ENCODE measurements at places on chromosomes 1 and 21.

DNA sequence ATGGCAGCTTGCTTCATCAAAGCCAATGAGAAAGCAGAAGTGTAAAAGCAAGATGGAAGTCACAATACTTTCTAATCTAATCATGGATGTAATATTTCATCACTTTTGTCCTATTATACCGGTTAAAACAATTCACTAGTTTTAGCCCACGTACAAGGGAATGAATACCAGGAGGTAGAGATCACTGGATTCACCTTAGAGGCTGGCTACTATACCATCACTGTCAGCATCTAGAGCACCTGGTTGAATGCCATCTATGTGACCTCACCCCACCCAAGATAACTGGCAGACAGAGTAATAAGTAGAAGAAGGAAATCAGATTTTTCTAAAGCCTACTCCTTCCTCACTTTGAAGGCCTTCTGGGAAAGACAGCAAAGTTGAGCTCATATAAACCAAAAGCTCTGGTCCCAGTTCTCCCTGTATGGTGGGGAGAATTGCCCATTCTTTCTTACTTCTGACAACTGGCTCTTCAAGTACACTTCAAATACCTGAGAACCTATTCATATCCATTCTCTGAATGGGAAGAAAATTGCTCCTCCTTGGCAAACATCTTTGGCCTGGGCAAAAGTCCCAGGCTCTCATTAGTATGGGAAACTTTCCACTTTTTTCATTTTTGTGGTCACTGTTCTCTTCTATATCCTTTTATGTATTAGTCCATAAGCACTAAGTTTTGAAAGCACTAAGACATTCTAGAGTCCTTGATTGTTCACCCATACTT lies 24.8 kb downstream of the HSD3B1 start:
- no peak for DNase-seq

GRCh38 chr1:90339811-90340210 lies 344.9 kb downstream of the ZNF326 start:
- DNase-seq, result no peak

- no peak for DNase-seq
Observed at GRCh38 chr21:33278721-33279120, 12.6 kb downstream of the IL10RB start.

DNA sequence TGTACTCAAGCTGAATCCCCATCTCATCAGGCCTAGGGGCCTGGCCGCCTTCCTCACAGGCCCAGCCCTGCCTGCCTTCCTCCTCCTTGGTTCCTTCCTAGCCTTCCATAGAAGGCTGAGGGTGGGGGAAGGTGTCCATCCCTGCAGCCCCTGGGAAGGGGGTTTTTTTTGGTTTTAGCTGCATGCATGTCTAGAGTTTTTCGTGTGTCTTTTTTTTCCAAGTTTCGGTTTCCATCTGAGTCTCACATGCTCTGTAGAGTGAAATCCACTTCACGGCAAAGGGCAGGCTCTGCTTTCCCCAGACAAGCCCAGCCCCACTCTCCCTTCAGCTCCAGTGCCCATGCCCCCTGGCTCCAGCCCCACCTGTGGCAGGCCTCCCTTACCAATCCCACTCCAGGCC lies 32.1 kb downstream of the GRHL3 start:
- no peak for DNase-seq

DNA sequence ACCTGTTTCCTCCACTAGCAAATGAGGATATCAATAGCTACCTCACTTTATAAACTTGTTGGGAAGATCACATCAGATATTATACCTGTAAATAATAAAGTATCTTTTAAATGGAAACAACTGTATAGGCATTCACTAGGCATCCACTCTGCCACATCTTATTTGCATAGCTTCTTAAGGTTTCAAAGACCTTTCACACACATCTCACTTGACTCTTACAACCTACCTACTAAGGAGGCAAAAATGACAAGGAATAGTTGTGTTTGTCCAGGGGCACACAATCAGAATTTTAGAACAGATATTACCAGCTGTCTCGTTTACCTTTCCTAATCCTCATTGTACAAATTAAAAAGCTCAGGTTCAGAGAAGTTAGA lies 51.5 kb downstream of the VANGL2 start:
- DNase-seq, result no peak

GRCh38 chr1:65942476-65942875 lies 149.8 kb downstream of the PDE4B start:
- no peak for DNase-seq

All from stimulated activated CD4-positive, alpha-beta T cell treated with anti-CD3 and anti-CD28 coated beads, Interleukin-15, amount 100 ng/mL, for 48 hours (primary cell).